ENCODE measurements at places on chromosomes 7 and 10. TPM values are rescaled to one million over a fixed set of nuclear protein-coding genes. Genes with fewer than 3 reads are reported as not detected.

GRCh38 chr10:16756561-16757221 is 60.5 kb downstream of the RSU1 start:
- peaks cover 12% of the 10 kb centered on the region for H3K36me3 ChIP-seq
- DNase-seq = peak; percentile 80

- no peak for DNase-seq
- no peaks in the 10 kb centered on the region for H3K36me3 ChIP-seq
- no peak overlapping the region for H3K27ac ChIP-seq
- no peaks in the 10 kb centered on the region for H3K27me3 ChIP-seq
Measured at GRCh38 chr10:110804376-110804775, 67.4 kb upstream of the PDCD4 start.

DNA sequence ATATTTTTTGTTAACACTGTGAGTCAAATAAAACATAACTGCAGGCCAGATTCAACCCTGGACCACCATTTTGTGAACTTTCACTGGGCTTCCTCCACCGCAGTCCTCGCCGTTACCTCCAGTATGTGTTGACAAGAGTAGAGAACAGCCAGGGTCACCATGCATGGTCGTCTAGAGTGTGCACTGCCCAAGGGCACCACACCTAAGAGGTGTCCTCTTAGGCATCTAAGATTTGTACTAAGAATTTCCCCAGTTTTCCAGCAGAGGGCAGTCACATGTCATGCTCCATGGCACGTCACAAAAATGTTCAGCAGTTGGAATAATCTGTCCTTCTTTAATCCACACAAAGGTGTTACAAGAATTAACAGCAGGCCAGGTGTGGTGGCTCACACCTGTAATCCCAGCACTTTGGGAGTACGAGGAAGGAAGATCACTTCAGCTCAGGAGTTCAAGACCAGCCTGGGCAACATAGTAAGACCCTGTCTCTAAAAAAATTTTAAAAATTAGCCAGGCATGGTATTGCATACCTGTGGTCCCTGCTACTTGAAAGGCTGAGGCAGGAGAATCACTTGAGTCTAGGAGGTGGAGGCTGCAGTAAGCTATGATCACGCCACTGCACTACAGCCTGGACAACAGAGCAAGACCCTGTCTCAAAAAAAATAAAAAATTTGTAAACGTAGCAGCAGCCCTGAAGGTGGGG is 71.2 kb upstream of the FOXK1 start:
- peaks cover 14% of the 10 kb centered on the region for H3K4me1 ChIP-seq
- no peaks in the 10 kb centered on the region for H3K36me3 ChIP-seq
- no peak overlapping the region for H3K4me3 ChIP-seq
- DNase-seq = peak; percentile 39

The PLCE1 gene
- total RNA-seq = 0.84 TPM

- H3K4me1 ChIP-seq = no peaks in the 10 kb centered on the region
- peaks cover 8% of the 10 kb centered on the region for H3K27me3 ChIP-seq
- no peaks in the 10 kb centered on the region for H3K36me3 ChIP-seq
- DNase-seq = no peak
- no peak overlapping the region for H3K4me3 ChIP-seq
Measured at GRCh38 chr10:75605096-75605495, 173.7 kb downstream of the LRMDA start.

GRCh38 chr7:102093599-102094315 is 192.9 kb upstream of the SH2B2 start:
- H3K36me3 ChIP-seq = no peaks in the 10 kb centered on the region
- no peaks in the 10 kb centered on the region for H3K27me3 ChIP-seq
- no peaks in the 10 kb centered on the region for H3K4me1 ChIP-seq
- no peak for DNase-seq
- no peak overlapping the region for H3K27ac ChIP-seq

GRCh38 chr10:72648301-72648700 is 22.4 kb upstream of the MICU1 start:
- H3K4me3 ChIP-seq = no peak overlapping the region
- DNase-seq = no peak
- no peak overlapping the region for H3K27ac ChIP-seq
- no peaks in the 10 kb centered on the region for H3K4me1 ChIP-seq

DNA sequence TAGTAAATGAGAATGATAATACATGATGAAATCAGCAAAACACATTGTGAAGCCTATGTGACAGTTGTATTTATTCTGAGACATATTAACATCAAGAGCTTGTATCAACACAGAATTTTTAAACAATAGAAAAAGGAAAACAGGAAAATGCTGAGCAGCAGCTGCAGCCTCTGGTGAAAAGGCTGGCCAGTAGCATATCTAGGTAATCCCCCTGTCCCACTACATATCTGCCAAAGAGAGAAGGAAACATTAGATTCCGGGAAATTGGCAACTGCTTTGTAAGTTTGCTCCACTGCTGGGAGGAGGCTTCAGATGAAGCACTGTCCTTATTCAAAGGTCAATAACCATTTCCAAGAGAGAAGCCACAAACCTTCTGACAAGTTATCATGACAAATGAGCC is 89.4 kb downstream of the RALA start:
- no peaks in the 10 kb centered on the region for H3K4me1 ChIP-seq
- no peaks in the 10 kb centered on the region for H3K27me3 ChIP-seq
- H3K27ac ChIP-seq = no peak overlapping the region
- no peaks in the 10 kb centered on the region for H3K36me3 ChIP-seq

The KCP gene
- 0.20 TPM for total RNA-seq

Data from astrocyte (in vitro differentiated cells and primary cell).